ENCODE measurements at places on chromosomes 1 and 21. TPM values are rescaled to one million over a fixed set of nuclear protein-coding genes. Genes with fewer than 3 reads are reported as not detected.

- no peak for DNase-seq
Measured at GRCh38 chr1:182139496-182139895, 78.0 kb upstream of the ZNF648 start.

GRCh38 chr21:36718951-36719501 lies 20.1 kb downstream of the SIM2 start:
- DNase-seq = no peak

DNA sequence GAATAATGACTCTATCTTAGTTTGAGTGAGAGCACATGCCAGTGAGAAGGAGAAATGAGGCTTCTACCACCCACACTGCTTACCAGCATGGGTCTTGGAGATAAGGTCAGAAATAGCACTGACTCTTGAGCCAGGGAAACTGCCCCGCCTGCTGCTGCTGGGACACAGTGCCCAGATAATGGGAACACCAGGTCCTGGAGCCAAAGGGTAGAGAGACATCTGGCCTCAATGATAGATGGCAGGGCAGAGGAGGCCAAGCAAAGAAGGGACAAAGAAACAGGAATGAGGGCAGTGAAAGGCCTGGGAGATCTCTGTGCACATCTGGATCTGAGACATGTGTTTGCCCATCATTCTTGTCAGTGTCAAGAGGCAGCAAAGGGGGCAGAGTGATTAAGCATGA lies 97.4 kb downstream of the MIS18A start:
- DNase-seq = no peak

DNA sequence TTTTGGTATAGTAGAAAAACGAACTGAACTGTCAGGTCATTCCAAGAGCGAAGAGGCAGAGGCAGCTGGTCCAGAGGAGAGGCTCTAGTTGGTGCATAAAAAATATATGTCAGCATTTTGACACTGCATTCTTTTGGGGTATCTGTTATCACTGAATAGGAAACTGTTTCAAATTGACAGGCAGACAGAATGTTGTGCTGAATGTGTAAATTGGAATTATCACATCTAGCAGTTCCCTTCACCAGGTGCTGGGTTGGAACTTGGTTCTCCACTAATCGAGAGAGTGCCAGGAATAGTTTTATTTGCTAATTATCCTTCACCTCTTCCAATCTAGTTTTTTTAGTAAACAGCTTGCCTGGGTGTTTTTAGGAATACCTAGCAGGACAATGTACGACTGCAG lies 52.2 kb downstream of the ADGRL2 start:
- no peak for DNase-seq

- DNase-seq = no peak
Measured at GRCh38 chr1:159937054-159937750, 8.2 kb downstream of the IGSF9 start.

DNA sequence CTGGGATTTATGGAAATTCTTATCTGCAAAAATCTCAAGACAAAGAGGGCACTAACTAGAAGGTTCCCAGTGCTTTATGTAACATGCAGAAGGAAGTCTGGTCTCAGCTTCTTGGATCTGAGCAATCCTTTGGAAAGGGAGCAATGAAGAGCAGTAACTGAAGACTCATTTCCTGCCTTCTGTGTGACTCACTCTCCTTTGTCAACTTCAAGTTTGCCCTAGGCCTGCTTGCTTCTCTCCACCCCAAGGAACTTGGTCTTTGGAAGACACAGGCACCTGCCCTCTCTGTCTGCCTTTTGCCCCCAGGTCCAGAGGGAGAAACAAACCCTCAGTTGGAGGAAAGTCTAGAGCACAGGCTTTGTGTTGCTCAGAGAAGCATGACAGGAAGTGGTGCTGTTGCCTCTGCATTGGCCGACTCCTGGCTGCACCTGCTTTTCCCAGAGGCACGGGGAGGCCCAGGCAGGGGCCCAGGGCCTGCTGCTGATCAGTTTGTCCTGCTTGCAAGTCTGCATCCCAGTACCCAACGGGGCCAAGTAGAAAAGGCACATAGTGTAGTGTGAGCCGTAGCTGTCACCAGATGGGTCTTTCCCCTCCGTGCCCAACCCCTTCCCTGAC lies 137.2 kb downstream of the DHRS3 start:
- DNase-seq = peak; percentile 96

GRCh38 chr1:234963180-234963903 lies 165.3 kb downstream of the TOMM20 start:
- DNase-seq = peak; percentile 95

DNA sequence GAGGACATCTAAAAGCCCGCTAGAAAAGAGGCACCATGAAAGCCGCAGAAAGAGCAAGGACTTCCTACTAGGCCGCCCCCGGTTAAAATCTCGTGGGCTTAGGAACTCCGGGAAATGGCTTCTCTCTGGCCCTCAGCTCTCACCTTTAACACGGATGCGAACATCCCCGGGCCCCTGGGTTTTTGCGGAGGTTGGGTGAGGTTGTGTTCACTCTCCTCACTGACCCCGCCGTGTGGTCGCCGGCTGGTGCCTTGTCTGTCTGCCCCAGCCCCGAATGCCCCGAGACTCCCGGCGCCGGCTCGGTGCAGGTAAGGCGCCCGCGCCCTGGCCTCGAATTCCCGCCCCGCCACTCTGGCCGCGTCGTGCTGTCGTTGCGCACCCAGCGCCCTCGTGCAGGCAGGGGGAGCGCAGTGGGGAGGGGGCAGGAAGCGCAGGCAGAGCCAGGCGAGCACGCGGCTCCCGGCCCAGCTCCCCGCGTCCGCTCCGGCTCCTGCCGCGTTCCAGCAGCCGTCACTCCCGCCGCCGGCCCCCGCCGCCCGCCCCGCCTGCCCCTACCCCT lies at the start of gene SHISAL2A:
SHISAL2A (plus strand) TSS at position 437 of the 559 bp plus-strand sequence. CDS start 326 bp downstream, outside the sequence.
- no peak for DNase-seq

DNA sequence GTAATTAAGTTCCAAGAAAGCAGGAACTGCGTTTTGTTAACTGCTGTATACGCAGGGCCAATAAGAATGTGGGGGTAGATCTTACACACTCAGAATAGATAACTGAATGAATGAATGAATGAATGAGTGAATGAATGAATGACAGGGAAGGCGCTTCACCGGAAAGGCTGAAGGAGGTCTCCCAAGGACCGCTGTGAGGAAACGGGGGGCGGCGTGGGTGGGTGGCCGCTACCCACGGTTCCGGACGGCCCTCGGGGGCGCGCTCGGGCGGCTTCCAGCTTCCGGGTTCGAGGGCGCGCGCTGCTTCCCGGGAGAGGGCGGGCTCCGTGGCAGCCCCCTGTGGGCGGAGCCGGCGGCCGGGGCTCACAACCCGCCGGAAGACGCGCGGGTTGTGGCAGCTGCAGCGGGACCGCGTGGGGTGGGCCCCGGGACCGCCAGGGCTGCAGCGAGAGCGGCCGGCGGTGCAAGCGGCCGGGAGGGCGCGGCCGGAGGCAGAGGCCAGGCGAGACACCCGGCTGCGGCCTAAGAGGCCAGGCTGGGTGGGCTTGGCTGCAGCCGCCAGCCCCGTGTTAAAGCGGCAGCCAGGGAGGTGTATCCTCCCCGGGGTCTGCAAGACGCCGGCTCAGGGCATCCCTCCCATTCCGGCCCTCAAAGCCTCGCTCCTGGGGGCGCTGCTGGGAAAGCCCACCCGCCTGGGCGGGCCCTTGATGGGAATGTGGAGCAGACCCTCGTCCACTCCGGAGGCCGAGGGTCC lies at the start of gene ZFP69:
ZFP69 (plus strand) TSS at position 367 of the 754 bp plus-strand sequence. CDS start 2,072 bp downstream, outside the sequence.
- peak; percentile 51 for DNase-seq

DNA sequence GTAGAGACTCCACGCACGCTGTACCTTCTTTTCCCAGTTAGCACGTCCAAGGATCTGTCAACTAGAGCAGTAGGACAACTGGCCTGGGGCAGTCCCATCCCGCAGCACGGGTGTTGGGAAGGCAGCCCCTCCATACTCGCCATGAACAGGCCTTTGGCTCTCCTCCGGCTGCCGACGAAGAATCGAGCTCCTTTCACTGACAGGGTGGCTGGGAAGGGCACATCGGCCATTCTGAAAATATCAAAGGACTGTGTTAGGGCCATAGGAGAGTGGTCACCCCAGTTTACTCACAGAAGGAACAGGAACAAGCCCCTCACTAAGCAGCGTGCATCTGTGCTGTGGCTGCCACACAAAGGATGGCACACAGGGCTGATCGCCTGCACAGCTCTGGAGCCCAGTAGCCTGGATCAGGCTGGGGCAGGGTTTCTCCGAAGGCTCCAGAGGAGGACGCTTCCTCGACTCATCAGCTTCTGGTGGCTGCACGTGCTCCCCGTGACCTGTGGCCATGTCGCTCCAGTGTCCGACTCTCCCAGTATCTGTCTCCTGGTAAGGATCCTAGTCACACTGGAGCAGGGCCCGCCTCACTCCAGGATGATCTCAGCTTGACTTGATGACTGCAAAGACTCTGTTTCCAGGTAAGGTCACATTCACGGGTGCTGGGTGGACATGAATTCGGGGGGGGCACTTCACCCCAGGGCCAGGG lies 8.9 kb downstream of the KRTAP10-1 start:
- DNase-seq = no peak

GRCh38 chr1:171213559-171214454 lies 28.7 kb downstream of the FMO2 start:
- DNase-seq = no peak

GRCh38 chr1:78743626-78744025 lies 94.0 kb downstream of the IFI44 start:
- peak; percentile 54 for DNase-seq

GRCh38 chr1:226562989-226563388 lies 14.4 kb downstream of the STUM start:
- no peak for DNase-seq

DNA sequence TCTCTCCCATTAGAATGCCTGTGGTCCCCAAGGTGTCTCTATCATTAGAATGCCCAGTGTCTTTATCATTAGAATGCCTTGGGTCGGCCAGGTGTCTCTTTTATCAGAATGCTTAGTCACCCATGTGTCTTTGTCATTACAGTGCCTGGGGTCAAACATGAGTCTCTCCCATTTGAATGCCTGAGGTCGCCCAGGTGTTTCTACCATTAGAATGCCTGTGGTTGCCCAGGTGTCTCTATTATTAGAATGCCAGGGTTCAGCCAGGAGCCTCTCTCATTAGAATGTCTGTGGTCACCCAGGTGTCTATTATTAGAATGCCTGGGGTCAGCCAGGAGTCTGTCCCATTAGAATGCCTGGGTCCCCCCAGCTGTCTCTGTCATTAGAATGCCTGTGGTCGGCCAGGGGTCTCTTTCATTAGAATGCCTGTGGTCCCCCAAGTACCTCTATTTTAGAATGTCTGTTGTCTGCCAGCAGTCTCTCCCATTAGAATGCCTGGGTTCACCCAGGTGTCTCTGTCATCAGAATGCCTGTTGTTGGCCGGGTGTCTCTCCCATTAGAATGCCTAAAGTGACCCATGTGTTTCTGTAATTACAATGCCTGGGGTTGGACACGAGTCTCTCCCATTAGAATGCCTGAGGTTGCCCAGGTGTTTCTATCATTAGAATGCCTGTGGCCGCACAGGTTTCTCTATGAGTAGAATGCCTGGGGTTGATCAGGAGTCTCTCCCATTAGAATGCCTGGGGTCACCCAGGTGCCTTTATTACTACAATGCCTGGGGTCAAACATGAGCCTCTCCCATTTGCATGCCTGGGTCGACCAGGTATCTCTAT lies 57.1 kb downstream of the RNF187 start:
- DNase-seq = no peak

DNA sequence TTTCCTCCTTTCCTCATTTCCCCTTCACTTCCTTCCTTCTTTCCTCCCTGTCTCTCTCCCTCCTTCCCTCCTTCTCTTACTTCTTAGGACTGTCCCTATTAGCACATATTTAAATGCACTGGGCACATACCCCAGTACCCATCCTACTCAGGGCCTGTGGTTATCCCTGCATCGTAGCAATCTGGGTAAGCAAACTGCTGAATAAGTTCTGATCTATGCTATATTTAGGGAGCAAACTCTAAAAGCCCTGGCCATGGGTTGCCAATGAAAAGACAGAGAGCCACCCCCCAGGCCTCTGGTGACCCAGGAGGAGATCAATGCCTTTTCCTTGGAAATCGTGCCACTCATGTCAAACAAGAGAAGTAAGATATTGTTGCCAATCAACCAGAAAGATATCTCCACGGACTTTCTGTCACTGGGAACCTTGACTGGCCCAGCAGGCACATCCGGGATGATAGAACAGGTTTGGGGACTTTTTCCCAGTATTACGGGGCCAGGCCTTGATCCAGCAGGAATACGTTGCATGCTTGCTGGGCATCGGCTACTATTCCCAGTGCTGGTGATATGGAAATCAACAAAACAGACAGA lies 5.4 kb downstream of the FAM3B start:
- DNase-seq = no peak

Gene OLIG2
- total RNA-seq = not detected

Gene BMP8B
- not detected for total RNA-seq

Gene RAB7B
- total RNA-seq = 9.1 TPM

All from IMR-90 (cell line).